ENCODE measurements at places on chromosomes 5 and 9.

GRCh38 chr5:81052325-81052724, 92.2 kb downstream of the RASGRF2 start:
- DNase-seq: no peak

DNA sequence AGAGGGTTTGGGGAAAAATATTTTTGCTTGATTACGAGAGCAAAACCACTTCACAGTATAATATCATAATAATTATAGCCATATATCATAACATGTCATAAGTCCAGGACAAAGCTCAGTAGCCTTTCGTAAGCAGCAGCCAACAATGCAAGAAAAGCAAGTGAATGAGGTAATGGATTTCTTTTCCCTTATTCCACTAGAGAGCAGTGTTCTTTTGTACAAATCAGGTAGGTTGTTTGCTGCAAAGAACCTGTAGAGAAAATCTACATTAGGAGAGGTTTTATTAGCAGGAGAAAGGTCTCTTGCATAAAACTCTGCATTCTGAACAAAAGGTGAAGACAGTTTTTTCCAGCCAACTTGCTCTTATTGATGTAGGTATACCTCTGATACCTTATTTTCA, 1033.4 kb downstream of the TLE4 start:
- no peak for DNase-seq

DNA sequence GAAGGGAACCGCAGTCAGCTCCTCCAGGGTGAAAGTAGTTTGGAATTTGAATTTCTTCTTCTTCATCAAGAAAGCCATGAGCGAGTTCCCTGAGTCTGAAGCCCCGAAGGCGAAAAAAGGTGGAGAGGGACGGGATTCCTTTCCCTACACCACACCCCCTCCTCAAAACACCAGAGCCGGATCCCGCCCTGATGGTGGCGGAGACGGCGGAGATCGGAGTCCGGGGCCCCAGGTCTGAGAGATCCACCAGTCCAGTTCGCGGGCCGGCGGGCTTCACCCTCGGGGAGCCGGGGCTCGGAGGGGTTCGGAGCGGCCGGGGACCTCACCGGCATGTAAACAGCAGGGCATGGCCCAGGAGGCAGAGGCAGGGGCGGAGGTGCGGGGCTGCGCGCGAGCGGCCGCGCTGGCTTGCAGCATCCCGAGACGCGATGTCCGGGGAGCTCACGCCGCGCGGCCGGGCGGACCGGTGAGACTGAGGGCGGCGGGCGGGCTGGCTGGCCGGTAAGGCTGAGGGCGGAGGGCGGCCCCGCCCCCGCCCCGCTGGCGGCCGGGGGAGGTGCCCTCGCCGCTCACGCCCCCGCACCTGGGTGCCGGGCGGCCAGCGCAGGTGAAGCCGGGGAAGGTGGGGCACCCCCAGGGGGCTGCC, 606 bp downstream of the EEIG1 start:
- no peak for DNase-seq

DNA sequence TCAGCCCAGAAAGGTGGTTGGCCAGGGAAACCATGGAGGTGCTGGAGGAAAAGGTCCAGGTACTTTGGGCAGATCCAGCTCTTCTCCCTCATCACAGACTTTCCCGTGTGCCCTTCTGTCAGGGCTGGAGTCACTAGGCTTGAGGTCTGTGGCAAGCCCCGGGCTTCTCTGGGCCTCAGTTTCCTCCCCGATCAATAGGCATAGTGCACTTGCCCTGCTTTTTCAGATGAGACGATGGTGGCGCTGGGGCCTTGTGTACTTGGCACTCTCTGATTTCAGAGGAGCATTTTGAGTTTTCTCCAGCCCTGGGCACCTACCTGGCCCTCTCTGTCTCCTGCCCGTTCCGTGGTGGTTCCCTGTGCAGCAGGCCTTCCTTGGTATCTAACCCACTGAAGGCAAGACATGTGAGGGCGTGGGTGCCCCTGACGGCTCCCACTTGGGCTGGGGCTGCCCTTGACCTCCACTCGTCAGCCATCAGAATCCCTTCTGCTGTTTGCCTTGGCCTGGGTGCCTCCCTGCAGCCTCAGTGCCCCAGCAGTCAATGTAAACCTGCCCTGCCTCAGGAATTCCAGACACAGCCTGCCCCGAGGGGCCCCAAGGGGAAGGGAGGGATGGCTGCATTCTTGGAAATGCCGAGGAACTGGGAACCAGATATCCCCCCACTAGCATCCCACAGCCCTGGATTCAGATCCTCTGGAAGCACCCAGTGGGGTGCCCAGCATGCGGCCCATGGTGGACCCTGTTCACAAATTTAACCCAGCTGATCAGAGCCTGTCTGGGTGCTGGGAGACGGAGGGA, 66.3 kb upstream of the COL5A1 start:
- no peak for DNase-seq

- no peak for DNase-seq
Measured at GRCh38 chr9:111023128-111023527, 15.1 kb downstream of the LPAR1 start.

DNA sequence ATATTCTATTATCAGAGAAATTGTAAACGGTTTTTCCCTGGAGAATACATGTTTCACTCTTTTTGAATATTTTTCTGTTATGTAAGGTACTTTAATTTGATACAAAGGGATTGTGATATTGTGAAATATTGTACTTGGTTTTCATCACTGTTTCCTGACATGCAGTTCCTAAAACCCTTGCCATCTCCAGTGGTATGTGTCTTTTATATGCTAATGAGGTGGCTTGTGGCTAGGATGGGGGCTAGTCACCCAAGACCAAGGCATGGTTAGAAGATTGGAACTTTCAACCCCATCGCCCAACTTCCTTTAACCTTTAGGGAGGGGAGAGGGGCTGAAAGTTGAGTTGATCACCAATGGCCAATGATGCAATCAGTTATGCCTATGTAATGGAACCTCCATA, 160.6 kb downstream of the TAF11L14 start:
- no peak for DNase-seq

- no peak for DNase-seq
Measured at GRCh38 chr9:113499153-113499875, 35.8 kb downstream of the RGS3 start.

GRCh38 chr9:72779614-72780013, 173.2 kb downstream of the ALDH1A1 start:
- no peak for DNase-seq

Measured in activated CD8-positive, alpha-beta memory T cell treated with anti-CD3 and anti-CD28 coated beads for 4 hours (primary cell).